ENCODE measurements at places on chromosomes 11 and 22.

GRCh38 chr11:28529540-28530410 is 421.6 kb downstream of the METTL15 start:
- peak; percentile 71 for DNase-seq

GRCh38 chr11:108708173-108708572 is 43.3 kb downstream of the DDX10 start:
- no peak for DNase-seq

DNA sequence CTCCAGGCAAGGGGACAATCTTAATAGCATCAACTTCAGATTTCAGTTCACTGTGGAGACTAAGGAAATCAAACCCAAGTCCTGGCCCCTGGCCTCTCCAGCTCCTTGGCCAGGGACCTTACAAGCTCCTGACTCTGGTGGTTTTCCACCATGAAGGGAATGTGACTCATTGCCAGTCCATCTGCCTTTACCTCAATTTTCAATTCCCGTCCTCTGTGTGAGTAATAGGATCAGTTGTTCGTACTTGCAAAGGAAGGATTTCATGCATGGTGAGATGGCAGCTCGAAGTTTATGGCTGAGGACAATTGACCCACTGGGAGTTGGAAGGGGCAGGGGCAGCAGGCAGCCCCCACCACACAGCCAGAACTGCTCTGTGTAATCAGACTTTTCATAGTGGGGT is 42.5 kb downstream of the INSC start:
- no peak for DNase-seq

DNA sequence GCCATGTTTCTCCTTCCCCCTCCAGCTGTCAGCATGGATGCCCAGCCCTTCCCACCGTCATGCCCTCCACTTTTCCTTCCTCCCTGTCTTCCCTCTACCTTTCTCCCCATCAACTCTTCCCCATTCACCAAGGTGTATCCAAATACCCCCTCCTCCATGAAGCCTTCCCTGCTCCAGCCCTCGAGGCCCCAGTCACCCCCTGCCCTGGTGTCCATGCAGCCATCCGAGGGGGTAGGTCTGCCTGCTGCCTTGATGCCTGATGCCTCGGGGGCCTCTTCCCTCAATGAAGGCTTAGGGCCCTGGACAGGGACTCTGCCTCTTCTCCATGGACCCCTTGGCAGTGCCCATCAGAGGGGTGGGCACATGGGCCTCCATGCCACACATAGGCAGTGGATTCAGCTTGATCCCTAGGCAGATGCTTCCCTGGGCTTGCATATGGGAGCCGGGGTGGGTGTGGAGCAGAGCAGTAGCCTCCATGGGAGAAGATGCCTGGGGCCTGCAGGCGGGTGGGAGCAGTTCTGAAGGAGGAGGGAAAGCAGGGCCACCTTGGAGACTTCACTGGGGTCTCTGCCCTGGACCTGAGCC is 795.8 kb downstream of the BRD1 start:
- no peak for DNase-seq

GRCh38 chr11:128179512-128179911 is 407.8 kb downstream of the ETS1 start:
- no peak for DNase-seq

GRCh38 chr22:43535741-43536140 is 123.9 kb downstream of the MPPED1 start:
- DNase-seq = no peak

- DNase-seq = no peak
These were observed 513.4 kb upstream of the B3GAT1 start for GRCh38 chr11:134925432-134925831.

DNA sequence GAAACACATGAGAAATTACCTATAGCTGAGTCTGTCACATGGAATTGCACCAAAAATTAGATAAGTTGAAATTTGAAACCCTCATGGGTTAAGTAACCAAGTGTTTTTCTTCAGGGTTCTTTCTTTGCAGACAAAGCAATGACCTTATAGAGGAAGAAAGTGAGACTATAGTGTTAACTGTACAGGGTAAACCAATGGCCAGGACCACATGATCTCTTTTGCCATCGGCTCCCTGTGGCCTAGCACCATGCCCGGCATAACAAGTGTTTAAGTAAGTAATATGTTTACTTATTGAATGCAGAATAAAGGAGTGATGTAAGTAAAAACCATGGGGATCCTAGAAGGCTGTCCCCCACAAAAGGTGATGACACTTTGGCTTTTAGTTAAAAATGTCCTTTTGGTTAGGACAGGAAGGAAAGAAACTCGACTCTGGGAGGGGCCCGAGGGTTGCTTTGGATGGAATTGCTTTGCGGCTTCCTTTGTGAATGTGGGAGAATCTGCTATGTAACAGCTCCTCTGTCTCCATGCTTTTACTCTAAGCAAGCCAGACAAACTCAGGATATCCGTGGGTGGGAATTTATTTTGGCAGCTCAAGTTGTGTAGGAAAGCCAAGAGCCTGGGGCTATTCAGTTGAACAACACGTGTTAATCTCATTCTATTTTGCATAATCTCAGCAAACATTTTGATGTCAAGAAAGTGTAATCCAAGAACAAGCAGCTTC is 454.7 kb downstream of the INSC start:
- no peak for DNase-seq

GRCh38 chr22:41636467-41636866 is 15.4 kb downstream of the XRCC6 start:
- no peak for DNase-seq

DNA sequence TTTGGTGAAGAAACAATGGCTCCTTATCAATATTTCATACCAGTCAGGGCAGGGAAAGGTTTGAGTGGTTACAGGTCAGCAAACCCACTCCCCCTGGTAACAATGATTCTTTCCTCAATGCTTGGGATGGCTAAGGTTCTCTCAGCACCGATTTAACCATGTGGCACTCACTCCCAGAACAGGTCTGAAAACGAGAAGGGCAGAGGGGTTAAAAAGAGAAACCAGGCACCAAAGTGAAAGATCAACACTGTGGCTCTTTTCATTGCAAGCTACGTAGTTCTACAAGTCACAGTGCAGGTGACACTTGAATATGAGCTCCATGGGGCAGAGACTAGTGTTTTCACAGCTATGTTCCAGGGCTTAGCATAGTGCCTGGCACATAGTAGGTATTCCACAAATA is 132.4 kb downstream of the PLEKHA7 start:
- DNase-seq = no peak

GRCh38 chr11:35250621-35251020 is 111.7 kb downstream of the CD44 start:
- DNase-seq = no peak

GRCh38 chr11:14582793-14583192 is 60.8 kb upstream of the PDE3B start:
- no peak for DNase-seq

GRCh38 chr11:84264066-84264465 is 977.9 kb upstream of the CCDC90B start:
- no peak for DNase-seq

DNA sequence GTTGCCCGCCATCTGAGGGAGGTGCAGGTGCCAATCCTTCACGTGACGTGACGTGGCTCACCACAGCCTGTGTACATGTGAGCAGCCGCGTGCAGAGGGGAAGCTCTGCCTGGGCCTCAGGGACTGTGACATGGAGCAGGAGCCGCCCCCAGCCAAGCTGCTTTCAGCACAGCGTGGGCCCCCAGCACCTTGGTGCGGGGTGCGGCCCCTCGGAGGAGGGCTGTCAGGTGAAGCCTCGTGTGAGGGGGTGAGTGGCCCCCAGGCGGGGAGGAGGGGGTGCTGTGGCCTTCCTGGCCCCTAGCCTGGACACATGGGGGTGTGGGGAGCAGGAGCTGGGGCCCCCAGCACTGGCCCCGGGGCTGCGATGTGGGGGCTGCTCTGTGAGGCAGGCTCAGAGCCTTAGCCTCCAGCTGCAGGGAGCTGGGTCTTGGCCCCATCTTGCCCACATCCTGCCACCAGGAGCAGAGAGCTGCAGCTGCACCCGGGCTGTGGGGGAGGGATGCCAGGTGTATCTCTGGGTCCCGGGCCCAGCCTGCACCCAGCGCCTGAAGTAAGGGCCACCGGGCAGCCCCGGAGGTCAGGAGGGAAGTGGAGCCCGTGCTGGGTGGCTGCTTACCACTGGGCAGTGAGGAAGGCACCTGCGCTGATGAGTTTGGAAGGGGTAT is at the start of gene ADORA2A:
ADORA2A (plus strand) TSS at position 100 of the 665 bp plus-strand sequence. CDS start 5,806 bp downstream, outside the sequence.
- DNase-seq = no peak

DNA sequence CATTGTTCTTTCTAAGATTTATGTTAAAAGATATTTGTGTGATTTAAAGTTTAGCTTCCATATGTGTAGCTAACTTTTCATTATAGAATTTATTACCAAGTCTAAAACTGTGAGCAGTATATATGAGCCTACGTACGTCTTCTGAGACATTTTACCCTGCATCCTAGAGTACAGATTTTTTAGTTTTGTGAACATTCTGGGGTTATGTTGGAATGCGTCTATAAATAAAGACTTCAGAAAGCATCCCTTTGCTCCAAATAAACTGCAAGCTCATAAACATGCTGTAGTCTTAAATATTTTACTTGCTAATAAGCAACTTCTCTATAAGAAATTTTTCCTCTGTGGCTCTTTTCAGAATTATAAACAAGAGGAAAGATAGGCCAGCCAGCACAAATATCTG is 236.5 kb downstream of the DDX10 start:
- DNase-seq = no peak

DNA sequence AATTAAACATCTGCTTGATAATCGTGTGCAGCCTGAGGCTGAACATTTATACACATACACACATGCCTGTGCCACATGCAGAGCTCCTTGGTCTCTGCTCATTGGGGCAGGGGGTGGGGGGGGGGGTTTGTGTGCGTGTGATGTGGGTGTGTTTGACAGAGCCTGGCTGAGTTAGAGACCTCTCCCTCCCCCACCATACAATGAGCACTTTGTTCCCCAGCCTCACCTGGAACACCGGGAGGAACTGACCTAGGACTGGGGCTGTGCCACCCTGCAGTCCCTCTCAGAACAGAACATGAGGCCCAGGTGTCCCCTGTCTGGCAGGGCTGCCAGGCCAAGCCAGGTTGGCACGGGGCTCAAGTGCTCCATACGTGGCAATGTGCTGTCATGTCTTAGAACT is 96.6 kb downstream of the TP53I11 start:
- DNase-seq = no peak

GRCh38 chr11:98630736-98631135 is 390.0 kb upstream of the CNTN5 start:
- no peak for DNase-seq

- DNase-seq = no peak
These were observed 36.0 kb downstream of the MADD start for GRCh38 chr11:47305734-47306483.

DNA sequence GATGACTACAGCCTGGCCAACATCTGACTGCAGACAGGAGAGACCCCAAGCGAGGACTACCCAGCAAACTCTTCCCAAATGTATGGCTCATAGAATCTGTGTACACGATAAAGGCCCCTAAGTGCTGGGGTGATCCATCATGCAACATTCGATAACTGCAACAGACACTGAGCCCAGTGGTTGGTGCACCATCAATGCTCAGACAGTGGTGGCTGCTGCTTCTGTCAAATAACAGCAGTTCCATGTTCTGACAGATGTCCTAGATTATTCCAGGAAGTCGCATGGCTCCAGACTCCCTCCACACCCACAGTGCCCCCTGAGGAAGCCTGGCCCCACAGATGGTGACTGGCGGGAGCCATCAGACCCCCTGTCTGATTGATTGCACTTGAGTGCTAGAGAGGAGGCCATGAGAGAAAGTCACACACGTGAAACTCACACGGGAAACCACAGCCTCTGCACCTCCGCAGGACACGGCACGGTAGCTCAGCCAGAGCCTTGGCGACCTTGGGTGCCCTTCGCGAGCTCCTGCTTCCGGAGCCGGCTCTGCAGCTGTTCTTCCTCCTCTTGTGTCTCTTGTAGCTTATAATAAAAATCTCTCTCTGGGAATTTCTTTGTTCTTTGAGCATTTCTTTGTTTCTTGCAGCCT is 1155.9 kb downstream of the TBC1D22A start:
- no peak for DNase-seq

DNA sequence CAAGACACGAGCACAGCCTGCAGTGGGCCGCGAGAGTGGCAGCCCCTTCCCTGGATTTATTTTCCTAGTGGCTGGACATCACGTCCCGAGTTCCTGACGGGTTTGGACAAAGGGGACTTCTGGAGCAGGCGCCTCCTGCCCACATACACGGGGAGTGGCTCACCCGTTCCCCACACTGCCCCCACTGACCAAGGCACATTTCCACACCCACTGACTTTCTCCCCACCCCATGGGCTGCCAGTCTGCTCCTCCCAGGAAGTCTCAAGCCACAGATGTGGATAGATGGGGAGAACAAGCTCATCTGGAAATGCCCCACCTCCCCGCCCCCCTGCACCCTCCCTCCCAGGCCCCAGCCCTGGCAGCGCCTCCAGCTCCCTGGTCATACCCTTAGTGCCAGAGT is 34.0 kb upstream of the FADD start:
- DNase-seq = no peak

- no peak for DNase-seq
These were observed 694.1 kb downstream of the BRD1 start for GRCh38 chr22:49133541-49133940.

- DNase-seq = no peak
These were observed 159.2 kb downstream of the TRIM29 start for GRCh38 chr11:119978696-119979095.

DNA sequence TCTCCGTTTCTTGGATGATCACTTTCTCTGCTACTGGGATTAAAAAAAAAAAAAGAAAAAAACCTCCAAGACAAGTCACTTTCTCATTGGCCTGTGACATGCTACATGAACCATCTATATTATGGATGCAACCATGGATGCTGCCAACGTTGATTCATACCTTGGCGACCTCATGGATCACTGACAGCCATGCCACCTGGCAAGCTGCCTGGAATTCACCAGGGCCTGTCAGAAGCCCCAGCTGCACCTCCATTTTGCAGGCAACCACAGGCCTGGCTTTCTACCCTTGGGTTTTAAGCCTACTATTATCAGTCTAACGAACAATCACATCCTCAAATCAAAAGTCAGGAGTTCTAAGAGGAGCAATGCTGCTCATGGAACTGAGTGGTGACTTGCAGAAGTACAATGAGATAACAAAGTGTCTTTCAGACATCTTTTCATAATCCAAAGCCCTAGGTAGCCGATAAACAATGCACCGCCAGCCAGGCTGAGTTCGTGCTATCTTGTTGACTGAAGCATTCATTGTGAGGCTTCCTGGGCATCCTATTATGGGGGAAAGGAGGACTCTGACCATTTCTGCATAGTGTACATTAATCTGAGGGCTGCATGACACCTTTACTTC is 48.0 kb upstream of the CADM1 start:
- no peak for DNase-seq

DNA sequence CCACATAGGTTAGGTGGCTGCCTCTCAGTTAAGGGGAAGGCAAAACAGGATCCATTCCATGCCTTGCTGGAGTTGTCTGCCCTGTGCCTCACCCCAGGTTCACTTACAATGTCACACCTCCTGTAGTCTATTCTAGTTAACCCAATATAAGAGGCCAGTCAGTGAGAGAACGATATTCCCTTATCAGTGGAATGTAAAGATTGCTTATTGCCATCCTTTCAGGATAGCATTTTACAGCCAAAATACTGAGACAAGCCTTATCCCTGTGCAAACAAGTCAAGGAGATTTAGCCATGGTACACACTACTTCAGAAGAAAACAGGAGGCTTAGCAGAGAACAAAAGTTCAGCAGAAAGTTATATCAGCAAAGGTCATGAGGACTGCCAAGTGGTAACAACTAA is 5.5 kb downstream of the CYP2R1 start:
- DNase-seq = no peak

- DNase-seq = no peak
These were observed 4.6 kb upstream of the TMEM126A start for GRCh38 chr11:85643191-85643614.

- DNase-seq = peak; percentile 42
These were observed 762 bp downstream of the ANKRD13D start for GRCh38 chr11:67289651-67290479.

GRCh38 chr22:28444659-28445058 is 235.0 kb downstream of the TTC28 start:
- DNase-seq = no peak

- peak; percentile 98 for DNase-seq
These were observed 26.4 kb downstream of the TXN2 start for GRCh38 chr22:36454916-36455570.
